ENCODE measurements at places on chromosomes 12 and 14.

DNA sequence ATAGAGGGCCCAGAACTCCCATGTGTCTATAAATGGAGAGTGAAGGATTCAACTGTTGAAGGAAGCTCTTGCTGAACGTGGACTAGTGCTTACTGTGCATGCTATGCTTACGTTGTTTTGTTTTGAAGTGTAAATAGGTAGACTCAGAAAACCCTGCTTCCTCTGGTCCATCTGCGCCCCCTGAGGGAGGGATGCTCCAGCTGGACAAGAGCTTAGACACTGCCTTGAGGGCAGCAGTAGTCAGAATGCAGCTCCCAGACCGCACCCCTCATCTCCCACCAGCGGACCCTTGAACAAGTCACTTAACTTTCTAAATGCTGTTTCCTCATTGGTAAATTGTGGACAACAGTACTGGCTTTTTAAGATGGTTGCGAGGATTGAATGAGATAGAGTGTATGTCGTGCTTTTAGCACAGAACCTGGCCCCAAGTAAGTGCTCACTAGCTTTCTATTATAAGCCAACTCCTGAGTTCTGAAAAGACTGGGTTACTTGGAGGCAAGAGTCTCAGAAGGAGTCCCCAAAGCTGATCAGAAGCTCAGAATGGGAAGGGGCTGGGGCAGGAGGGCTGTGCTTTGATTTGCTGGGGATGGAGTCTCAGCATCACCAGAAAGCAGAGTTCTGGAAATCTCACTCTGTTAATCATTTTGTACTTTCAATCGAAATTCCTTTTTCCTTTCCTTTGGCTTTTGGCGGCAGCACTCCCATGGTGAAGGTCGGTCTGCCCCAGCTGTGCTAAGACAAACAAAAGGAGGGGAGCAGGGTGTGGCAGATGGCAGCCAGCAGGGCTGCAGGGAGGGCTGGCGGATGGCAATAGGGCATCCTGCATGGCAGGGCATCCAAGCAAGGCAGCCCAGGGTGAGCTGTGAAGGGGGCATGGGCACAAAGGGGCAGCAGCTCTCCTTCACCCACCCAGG, 15.6 kb downstream of the AGAP2 start:
- DNase-seq = no peak

- no peak for DNase-seq
These were observed 26.3 kb downstream of the SLC15A4 start for GRCh38 chr12:128797119-128798118.

GRCh38 chr12:94831081-94831751, 172.3 kb downstream of the NDUFA12 start:
- no peak for DNase-seq

DNA sequence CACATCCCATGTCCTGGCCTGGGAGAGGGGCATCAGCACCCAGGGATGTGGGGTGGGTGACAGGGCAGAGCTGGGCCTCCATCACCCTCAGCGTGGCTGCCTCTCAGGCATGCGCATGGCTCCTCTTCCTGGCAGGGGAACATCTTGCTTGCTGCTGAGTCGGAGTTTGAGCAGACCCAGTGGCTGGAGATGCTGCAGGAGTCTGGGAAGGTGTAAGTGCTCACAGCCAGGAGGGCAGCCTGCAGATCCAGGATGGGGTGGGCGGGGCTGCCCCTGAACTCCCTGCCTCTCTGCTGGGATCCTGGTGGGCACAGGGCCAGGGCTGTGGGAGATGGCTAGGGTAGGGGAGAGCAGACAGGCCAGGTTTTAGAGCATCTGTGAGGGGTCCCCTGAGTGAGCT, 16.2 kb downstream of the PLEKHD1 start:
- DNase-seq = no peak

GRCh38 chr14:30464481-30464880, 94.5 kb upstream of the G2E3 start:
- DNase-seq = no peak

DNA sequence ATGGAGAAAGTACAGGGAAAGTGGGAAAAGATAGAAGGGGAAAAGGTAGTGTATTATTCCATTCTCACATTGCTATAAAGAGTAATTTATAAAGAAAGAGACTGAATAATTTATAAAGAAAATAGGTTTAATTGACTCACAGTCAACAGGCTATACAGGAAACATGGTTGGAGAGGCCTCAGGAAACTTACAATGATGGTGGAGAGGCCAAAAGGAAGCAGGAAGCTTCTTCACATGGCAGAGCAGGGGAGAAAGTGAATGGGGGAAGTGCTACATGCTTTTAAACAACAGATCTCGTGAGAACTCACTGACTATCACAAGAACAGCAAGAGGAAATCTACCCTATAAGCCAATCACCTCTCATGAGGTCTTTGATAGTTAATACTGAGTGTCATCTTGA, 725.0 kb upstream of the FLRT2 start:
- no peak for DNase-seq

DNA sequence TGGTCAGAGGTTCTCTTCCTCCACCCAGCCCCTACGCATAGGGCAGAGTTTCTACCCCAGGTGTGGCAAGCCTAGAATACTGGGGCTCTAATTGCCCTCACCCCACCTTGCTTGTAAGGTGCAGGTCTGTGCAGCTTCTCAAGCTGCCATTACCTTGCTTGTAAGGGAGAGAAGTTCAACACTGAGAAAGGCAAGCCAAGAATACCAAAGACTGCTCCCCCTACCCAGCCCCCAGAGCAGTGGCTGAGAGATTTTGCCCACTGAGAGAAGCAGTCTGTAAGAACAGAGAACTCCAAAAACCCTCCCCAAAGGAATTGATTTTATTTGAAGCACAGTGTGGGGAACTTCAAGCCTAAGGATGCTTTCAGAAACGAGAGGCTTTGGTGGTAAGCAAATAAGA, 63.1 kb downstream of the RASSF8 start:
- no peak for DNase-seq

DNA sequence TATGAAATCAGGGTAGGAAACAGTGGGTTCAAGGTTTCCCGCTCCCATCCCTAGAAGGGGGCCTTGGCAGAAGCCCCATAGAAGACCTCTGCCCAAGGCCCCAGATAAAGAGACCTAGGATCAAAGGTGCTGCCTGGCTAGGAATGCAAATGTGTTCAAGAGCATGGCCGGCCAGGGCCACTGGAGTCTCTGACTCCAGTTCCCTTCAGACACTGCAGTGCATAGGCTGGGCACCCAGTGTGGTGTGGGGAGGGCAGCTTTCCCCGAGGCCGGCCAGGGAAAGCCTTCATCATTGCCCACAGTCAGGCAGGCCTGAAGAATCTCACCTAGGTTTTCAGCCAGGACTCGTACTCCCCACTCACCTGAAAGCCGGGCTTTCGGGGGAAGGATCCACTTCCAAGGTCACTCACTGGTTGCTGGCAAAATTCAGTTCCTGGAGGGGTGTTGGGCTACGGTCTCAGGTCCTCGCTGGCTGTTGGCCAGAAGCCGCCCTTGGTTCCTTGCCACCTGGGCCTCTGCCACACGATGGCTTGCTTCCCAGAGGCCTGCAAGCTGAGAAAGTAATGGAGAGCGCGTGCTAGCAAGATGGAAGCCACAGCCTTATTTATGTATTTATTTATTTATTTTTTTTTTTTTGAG, 9.7 kb upstream of the PEBP1 start:
- no peak for DNase-seq

DNA sequence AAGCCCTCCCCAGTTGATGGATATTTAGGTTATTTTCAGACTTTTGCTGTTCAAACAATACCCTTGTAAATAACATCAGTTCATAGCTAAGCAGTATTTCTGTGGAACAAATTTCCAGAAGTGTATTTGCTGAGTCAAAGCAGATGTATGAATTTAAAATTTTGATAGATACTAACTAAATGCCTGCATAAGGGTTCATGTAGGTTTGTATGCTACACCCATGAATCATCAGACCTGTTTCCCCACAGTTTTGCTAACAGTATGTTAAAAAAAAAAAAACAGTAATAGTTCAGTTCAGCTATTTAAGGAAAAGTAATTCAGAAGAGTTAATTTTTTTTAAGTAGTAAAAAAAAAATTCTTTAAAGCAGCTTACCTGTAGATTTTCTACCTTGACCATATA, 236.1 kb upstream of the DIO2 start:
- DNase-seq = no peak

GRCh38 chr12:132881818-132882217, 5.6 kb downstream of the CHFR start:
- no peak for DNase-seq

DNA sequence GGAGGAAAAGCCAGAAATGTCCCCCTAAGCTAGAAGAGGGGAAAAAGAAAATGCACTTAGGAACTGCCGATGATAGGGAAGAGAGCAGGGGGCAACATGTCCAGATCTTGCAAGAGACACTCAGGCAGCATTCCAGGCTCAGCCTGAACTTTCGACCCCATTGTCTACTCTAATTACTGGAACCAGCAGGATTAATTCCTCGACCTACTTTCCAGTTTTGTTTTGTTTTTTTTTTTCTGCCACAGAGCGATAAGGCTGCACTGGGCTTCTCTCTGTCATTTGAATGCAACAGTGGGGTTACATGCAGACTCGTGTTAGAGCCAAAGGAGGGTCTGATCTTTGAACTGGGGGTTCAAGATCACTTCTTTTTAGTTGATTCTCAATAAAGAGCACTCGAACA, 68.7 kb upstream of the MED13L start:
- DNase-seq = no peak

GRCh38 chr12:11233532-11233931, 36.0 kb downstream of the PRB3 start:
- no peak for DNase-seq

- no peak for DNase-seq
These were observed 1.1 kb downstream of the ATXN3 start for GRCh38 chr14:92105073-92105892.

- DNase-seq = no peak
These were observed 4.1 kb downstream of the TRHDE start for GRCh38 chr12:72276181-72276805.

DNA sequence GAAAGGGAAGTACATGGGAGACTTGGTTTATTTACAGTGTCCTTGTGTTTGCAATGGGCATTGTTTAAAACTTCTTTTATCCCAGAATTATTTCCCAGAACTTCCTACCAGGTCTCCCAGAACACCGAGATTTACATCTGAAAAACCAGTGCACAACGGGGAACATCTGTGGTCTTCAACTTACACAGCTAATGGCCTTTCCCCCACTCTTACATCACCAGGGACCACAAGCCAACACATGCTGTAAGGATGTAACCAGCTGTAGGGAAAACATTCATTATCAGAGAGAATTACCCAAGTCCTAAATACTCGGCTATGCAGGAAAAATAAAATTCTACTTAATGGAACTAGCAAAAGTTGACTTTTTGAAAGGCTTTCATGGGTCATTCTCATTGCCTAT, 267.6 kb downstream of the DUSP6 start:
- no peak for DNase-seq

DNA sequence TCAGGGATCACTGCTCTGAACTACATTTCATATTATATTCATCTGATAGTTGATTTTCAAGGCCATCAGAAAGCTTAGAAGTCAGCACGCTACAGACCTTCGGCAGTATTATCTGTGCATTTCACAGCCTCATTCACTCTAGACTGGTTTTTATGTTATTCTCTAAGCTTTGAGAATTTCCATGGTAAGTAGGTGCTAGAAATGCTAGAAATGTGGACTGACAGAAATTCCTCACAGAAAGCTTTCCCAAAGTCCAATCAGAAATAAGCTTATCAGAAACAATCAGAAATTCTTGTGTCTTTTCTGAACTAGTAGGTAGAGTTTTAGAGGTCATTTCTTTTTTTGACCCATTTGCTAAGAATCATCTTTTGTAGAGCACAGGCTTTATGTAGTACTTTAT, 176.6 kb downstream of the TMTC3 start:
- DNase-seq = no peak

- DNase-seq = no peak
These were observed 69.9 kb upstream of the FOXN3 start for GRCh38 chr14:89486961-89487360.

DNA sequence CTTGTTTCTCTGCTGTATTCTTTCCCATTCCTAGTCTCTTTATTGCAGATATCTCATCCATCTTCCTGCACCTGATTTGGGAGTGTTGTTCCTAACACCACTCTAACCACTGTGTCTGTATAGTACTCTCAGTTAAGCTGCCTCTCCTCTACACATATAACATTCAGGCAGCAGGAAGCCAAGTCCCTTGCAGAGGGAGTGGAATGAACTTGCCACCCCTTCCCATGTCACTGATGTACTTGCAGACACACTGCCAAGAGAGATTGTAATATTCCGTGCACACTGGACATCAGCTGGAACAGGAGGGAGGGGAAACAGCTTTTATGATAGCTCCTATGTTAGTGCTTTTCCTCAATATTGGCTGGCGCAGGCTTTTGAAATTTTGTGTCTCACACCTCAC, 281.6 kb upstream of the E2F7 start:
- DNase-seq = no peak

DNA sequence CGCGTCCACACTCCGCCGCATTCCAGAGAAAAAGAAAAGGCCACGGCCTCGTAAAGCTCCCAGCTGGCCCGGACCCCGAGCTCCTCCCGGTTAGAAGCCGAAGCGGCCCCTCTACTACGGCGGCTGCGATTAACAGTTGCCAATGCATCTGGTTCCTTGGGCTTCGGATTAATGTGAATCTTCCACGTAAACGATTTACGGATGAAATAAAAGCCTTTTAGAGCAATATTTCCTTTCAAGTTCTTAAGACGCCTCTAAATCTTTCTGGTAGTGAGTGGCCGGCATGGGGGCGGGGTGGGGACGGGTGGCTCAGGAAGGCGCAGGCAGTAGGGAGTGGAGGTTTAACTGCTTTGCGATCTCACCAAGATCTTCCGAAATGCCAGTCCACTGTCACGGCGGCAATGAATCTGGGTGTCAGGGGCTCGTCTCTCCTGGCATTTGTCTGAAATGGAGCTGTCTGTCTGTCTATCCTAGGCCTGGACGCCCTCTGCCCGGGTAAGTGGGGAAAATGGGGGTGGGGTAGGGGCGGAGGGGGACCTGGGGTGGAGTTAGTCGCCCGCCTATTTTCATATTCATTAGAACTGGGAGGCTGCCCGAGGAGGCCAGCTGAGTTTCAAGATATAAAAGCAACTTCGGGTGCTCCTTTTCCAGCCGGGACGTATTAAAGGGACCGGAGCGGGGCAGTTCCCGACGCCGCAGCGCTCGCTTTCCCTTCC, 413 bp upstream of the ALX1 start:
- DNase-seq = no peak

DNA sequence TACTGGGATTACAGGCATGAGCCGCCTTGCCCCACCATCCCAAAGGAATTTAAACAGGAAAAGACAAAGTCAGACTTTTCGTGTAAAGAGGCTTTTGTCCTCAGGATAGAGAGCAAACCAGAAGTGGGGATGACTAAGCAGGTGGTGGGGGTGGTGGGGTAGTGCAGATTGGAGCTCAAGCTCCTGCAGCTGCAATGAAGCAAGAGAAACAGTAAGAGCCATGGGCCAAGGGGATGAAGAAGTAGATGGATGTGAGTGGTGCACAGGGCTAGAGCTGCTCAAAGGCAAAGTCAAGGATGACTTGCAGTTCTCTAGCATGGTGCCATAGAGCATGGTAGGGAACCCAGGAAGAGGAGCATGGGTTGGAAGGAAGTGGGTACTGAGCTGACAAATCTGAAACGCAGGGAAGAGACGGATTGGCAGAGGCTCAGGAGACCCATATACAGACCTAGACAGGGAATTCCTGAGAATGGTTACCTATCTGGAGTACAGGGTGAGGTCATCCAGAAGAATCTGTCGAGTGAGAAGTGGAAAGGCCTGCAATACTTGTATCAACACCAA, 11.4 kb upstream of the RNF34 start:
- no peak for DNase-seq

All from effector CD8-positive, alpha-beta T cell (primary cell).